ENCODE measurements at places on chromosomes 11 and 22.

DNA sequence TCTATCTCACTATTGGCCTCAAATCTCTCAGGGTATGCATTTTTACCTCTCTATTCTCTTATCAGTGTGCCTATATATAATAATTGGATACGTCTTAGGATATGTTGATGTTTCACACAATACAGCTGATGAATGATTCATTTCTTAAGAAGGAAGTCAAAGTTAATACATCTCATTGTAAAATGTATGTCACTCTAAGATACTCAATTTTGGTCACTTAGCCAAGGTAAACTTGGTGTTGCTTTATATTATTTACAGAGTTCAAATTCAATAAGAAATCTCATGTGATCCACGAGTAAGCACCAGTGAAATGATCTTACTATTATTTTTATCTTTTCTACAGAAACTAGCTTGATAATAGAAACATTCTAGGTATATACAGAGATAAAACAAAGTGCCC, 1266.5 kb downstream of the JRKL start:
- no peak for DNase-seq

- DNase-seq = no peak
Measured at GRCh38 chr11:35047769-35048168, 91.2 kb upstream of the CD44 start.

DNA sequence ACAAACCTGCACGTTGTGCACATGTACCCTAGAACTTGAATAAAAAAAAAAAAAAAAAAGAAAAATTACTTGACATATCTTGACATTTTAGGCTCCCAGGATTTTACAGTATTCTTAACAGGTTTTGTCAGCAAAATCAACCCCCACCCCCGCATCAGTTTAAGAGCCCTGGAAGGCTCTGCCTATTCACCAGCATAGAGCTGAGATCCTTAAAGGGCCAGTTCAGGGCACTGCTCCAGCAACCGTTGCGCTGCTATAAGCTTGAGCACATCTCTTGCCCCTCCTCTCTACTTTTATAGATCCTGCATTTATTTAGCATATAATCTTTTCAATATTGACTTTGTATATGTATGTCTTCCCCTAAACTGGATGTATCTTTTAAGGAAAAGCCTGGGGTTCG, 697 bp upstream of the PAFAH1B2 start:
- no peak for DNase-seq

- no peak for DNase-seq
Measured at GRCh38 chr11:128061281-128061871, 526.0 kb downstream of the ETS1 start.

DNA sequence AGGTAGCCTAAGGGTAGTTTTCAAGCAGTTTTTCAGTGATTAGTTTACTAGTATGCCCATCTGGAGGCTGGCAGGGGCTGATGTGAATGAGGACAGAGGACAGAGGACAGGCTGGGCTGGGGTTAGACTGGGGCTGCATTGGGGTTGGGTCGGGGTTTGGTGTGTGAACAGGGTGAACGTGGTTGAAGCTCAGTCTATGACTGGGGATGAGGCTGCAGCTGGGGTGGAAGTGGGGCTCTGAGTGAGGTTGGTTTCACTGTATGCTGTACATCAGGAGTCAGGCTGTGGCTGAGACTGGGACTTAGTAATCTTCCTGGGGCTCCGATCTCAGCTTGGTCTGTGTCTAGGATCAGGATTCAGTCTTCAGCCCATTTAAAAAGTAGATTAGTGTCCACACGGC, 451 bp downstream of the OR51E1 start:
- no peak for DNase-seq

- DNase-seq = no peak
Measured at GRCh38 chr11:118911113-118911879, 14.4 kb downstream of the BCL9L start.

GRCh38 chr22:47218671-47219070, 456.2 kb downstream of the TBC1D22A start:
- DNase-seq = no peak

GRCh38 chr11:42774567-42774966, 537.2 kb upstream of the API5 start:
- DNase-seq = no peak

GRCh38 chr11:111521135-111521534, 6.6 kb downstream of the HOATZ start:
- no peak for DNase-seq

GRCh38 chr11:119560961-119561360, 138.0 kb upstream of the THY1 start:
- no peak for DNase-seq

DNA sequence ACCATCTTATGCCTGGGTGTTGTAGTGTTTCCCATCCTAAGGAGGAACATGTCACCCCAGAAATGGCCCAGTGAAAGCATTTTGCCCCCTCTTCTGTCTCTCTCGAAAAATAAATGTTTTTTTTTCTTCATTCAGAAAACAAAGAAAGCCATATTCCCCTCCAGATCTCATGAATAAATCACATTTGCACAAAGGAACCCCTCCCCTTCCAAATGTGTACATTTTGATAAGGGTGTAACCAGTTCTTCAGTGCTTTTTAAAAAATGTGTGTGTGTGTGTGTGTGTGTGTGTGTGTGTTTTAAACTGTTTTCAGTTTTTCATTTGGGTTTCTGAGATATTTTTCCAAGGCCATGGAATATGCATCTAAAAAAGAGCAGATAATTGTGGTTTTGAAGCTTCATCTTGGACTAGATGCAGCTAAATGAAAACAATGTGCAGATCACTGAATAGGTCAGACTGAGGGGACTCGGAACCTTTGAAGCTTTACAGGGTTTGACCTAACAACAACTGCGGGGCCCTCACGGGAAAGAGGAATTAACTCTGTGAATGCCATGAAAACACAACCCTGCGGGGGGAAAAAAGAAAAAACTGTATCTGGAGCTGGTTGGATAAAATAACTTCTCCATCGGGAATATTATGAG, 76.4 kb downstream of the YAP1 start:
- no peak for DNase-seq

- no peak for DNase-seq
Measured at GRCh38 chr22:19182472-19183157, 4.1 kb upstream of the SLC25A1 start.

DNA sequence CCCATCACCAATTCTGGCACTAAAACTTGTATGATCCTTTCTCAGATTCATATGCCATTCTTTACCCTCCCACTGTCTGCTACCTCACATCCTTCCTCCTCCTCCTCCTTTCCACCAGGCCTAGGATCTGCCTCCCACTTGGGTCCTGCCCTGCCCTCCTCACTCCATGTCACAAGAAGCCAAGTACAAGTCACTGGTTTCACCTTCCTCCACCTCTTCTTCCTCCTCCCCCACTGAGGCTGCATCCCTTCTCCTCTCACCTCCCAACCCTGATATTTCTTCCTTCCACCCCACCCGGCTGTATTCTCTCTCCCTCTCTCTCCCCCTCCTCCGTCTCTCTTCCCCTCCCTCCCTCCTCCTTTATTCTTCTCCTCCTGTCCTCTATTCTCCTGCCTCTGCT, 46.6 kb downstream of the LARGE1 start:
- DNase-seq = no peak

DNA sequence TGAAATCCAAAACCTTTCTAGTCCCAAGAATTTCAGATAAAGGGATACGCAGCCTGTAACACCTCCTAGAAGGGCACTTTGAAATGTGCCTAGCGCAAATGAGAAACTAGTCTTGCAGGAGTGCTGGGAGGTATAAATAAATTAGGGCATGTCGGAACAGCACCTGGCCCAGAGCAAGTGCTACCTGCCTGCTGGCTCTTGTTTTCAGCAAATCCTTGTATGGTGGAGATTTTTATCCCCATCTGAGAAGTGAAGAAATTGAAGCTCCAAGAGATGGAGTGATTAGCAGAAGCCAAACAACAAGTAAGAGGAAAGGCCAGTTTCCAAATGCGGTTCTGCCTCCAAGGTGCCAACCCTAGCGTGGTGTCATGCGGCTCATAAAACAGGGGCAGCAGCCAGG, 36.7 kb upstream of the TFIP11 start:
- no peak for DNase-seq

GRCh38 chr11:44315947-44316658, 6.2 kb upstream of the ALX4 start:
- no peak for DNase-seq

DNA sequence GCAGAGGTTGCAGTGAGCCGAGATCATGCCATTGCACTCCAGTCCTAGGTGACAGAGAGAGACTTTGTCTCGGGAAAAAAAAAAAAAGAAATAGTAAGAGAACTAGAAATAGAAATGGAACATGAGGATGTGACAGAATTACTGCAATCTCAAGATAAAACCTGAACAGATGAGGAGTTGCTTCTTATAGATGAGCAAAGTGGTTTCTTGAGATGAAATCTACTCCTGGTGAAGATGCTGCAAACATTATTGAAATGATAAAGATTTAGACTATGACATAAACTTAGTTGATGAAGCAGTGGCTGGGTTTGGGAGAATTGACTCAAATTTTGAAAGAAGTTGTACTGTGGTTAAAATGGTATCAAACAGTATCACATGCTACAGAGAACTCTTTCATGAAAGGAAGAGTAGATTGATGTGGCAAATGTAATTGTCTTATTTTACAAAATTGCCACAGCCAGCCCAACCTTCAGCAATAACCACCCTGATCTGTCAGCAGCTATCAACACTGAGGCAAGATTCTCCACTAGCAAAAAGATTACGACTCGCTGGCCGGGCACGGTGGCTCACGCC, 13.7 kb downstream of the XNDC1N start:
- no peak for DNase-seq

DNA sequence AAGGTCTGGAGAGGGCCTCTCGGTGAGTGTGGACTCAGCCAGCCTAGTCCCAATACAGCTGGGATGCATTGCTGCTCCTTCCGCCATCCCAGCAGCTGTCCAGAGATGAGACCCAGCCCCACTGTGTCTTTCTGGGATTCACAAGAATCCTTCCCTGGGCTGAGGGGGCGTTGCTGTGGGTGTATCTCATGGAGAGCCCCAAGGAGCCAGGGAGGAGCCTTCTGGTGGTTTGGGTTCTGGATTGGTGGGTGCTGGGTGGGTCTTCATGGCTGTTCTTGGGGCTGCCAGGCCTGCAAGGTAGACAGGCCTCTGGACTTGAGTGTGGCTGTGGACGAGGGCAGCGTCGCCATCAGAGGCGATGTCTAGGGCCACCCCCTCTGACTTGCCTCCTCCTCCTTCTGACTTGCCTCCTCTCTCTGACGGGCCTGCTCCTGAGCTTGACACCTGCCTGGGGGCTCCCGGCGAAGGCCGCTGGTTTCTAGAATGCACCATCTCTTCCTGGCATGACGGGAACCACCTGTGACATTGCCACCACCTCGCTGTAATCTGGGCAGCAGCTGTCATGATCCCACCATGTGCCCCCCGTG, 17.2 kb downstream of the KCNQ1 start:
- no peak for DNase-seq

GRCh38 chr22:37148742-37149665, 712 bp downstream of the IL2RB start:
- DNase-seq = no peak

DNA sequence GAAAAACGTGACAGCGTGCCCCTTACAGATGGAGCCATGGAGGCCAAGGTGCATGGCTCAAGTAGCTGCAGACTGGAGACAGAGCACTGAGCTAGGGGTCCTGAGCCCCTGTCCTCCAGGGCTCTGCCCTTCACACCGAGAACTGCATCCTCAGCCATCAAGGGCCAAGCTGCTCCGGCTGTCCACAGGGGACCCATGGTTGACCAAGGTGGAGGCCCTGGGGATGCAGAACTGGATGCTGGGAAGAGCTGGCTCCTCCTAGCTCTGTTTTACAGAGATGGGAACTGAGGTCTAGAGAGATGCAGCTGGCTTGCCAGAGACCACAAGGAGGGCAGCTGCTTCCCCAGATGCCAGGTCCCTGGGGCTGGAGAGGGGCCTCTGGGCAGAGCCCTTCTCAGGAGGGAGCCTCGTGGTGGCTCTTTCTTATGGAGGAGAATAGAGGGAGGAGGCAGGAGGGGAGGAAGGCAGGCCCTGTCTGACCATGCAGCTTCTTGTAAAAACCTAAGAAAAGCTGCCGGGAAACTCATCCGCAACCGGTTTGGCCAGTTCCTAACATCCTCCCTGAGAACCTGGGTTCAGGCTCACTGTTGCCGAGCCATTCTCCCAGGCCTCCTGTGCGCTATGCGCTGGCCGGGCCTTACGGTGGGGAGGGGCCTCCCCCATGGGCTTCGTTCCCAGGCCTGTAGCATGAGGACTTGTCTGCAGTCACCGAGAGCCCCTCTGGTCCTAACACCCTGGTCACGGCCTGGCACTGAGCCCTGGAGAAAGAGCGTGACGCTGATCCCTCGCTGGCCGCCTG, 80.6 kb downstream of the WNT7B start:
- no peak for DNase-seq

- DNase-seq = no peak
Measured at GRCh38 chr11:134350381-134350780, 18.6 kb downstream of the GLB1L2 start.

GRCh38 chr11:118151431-118151830, 1.2 kb downstream of the SCN4B start:
- no peak for DNase-seq

- DNase-seq = no peak
Measured at GRCh38 chr22:42155053-42155543, 24.5 kb upstream of the CYP2D6 start.

- DNase-seq = no peak
Measured at GRCh38 chr11:78995171-78995570, 420.5 kb upstream of the NARS2 start.

DNA sequence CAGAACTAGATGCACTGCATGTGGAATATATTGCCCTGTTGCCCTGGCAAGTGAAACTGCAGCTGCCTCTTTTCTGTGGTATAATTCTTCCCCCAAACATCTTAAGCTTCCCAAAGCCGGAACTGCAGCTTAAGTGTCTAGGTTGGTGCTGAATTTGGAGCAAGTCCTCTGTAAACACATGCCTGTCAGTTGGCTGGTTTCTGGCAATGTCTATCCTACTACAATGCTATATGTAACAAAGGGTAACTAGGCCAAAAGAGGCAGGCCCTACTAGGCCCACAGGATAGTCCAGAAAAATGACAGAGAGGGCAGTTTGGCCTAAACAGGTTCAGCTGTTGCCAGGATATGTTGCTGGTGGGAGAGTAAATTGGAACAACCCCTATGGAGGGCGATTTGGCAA, 27.9 kb downstream of the ASCC2 start:
- DNase-seq = no peak

DNA sequence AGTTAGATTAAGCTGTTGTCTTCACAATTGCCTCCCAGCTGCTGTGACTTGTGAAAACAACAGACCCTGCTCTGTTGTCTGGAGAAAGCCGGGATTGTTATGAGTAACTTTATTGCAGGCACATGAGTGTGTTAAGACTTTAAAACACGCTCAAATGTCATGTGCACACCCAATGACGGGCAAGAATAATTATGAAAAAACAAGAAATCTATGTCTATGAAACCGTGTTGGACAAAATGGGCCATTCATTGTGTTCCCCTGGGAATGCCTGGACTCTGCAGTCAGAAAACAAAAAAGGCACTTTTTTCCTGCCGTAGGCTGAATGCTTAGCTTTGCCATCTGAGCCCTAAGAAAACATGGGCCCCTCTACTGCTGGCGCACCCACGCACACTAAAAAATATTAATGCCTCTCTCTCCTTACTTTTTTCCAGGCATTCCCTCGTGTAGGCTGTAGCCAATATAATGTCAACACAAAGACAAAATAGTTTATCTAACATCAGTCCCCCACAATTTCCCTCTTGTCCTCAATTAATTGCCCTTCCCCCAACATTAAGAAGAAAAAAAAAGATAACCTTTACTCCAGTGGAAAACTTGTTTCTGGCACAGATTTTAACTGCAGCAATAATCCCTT, 207.9 kb downstream of the SOX6 start:
- no peak for DNase-seq

GRCh38 chr11:34996958-34997357, 80.5 kb downstream of the PDHX start:
- no peak for DNase-seq

GRCh38 chr22:29769723-29770321, 2.7 kb downstream of the UQCR10 start:
- no peak for DNase-seq
